Endothelial cell (in vitro differentiated cells): ENCODE measurements at places on chromosomes 1 and 21. TPM values are rescaled to one million over a fixed set of nuclear protein-coding genes. Genes with fewer than 3 reads are reported as not detected.

The RASSF5 gene
- 1.2 TPM for total RNA-seq

The CD1C gene
- total RNA-seq: not detected

The ADGRL4 gene
- total RNA-seq: 198 TPM

The NUAK2 gene
- total RNA-seq: 3.6 TPM

The RIMKLA gene
- 0.10 TPM for total RNA-seq

The AGBL4 gene
- total RNA-seq: 0.51 TPM

The SPOCD1 gene
- total RNA-seq: 1.5 TPM

The UTP25 gene
- 4.6 TPM for total RNA-seq

The GPR161 gene
- total RNA-seq: 40.9 TPM

The FCMR gene
- 8.4 TPM for total RNA-seq

The CACNA1S gene
- total RNA-seq: 0.08 TPM

The CLDN19 gene
- total RNA-seq: not detected

The NR1I3 gene
- total RNA-seq: not detected

The NPHS2 gene
- not detected for total RNA-seq

The SNX27 gene
- 28.9 TPM for total RNA-seq

The CFAP57 gene
- total RNA-seq: 0.49 TPM

The FASLG gene
- not detected for total RNA-seq

The PPM1J gene
- total RNA-seq: 1.6 TPM

The MYOG gene
- total RNA-seq: 15.7 TPM

The OLFML2B gene
- total RNA-seq: 0.85 TPM

The EDARADD gene
- total RNA-seq: 9.4 TPM

The TPTE gene
- not detected for total RNA-seq

The BMP8B gene
- 0.10 TPM for total RNA-seq

The CASP9 gene
- 12.0 TPM for total RNA-seq

The ADCY10 gene
- 0.31 TPM for total RNA-seq

The RAVER2 gene
- 11.9 TPM for total RNA-seq

The NBPF11 gene
- total RNA-seq: 26.9 TPM

The CA6 gene
- 2.5 TPM for total RNA-seq

The FMOD gene
- not detected for total RNA-seq

The PBXIP1 gene
- 82.1 TPM for total RNA-seq

The UBE2U gene
- not detected for total RNA-seq

The KIF14 gene
- 3.8 TPM for total RNA-seq

The FAAH gene
- total RNA-seq: 2.7 TPM

The SLAMF1 gene
- total RNA-seq: not detected

The AUNIP gene
- total RNA-seq: 3.3 TPM

The AGTRAP gene
- total RNA-seq: 25.1 TPM

The CELA3B gene
- total RNA-seq: not detected

The LRRC71 gene
- 0.95 TPM for total RNA-seq

The MSH4 gene
- 0.44 TPM for total RNA-seq

The CALML6 gene
- total RNA-seq: 0.64 TPM

The HFM1 gene
- 2.5 TPM for total RNA-seq

The CELA2B gene
- total RNA-seq: not detected

The LCE3D gene
- total RNA-seq: not detected

The SAMD11 gene
- not detected for total RNA-seq

The RXFP4 gene
- not detected for total RNA-seq

The SLC19A1 gene
- total RNA-seq: 27.1 TPM
